WTC11 (cell line): ENCODE measurements at places on chromosomes 1 and 21. TPM values are rescaled to one million over a fixed set of nuclear protein-coding genes. Genes with fewer than 3 reads are reported as not detected.

Gene SELENBP1
- total RNA-seq: 17.9 to 23.9 TPM (median 20.2 TPM) in 3 replicates

Gene CYP4A22
- total RNA-seq: not detected in 3 replicates

Gene MATN1
- 0.16 to 0.25 TPM (median 0.24 TPM) in 3 replicates for total RNA-seq

Gene EDARADD
- 4.5 to 5.0 TPM (median 4.6 TPM) in 3 replicates for total RNA-seq

Gene LMOD1
- total RNA-seq: 1.5 to 1.9 TPM (median 1.6 TPM) in 3 replicates

Gene ADARB1
- 12.8 to 15.1 TPM (median 14.6 TPM) in 3 replicates for total RNA-seq

Gene FCN3
- total RNA-seq: 0.98 to 1.6 TPM (median 1.3 TPM) in 3 replicates

Gene AHCTF1
- total RNA-seq: 37.7 to 46.4 TPM (median 39.2 TPM) in 3 replicates

Gene RNASEL
- 0.64 to 0.87 TPM (median 0.77 TPM) in 3 replicates for total RNA-seq

Gene SIPA1L2
- 10.9 to 14.3 TPM (median 11.6 TPM) in 3 replicates for total RNA-seq

DNA sequence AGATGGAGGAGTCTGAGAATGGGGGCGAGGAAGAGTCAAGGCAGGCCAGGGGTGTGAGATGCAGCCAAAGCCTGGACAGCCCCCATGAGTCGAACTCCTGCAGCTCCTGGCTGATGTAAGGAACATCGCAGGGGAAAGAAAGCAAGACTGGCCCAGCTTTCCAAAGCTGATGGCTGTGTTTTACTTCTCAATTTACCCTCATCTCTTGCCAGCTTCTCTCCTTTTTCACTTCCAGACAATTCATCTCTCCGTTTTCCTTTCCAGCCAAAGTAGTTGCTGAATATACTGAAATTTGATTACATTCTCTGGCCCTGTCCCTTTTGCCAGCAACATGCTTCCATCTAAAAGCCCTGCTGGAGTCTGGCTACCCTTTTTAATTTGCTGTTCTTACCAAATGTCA lies 40.0 kb upstream of the UBE2U start:
- no peaks in the 10 kb centered on the region for H3K4me1 ChIP-seq
- no peaks in the 10 kb centered on the region for H3K27me3 ChIP-seq
- peak overlapping the region; percentile 1 for H3K27ac ChIP-seq
- H3K36me3 ChIP-seq: peaks cover 48% of the 10 kb centered on the region
- no peak for DNase-seq

GRCh38 chr1:53550201-53550741 lies 91.1 kb downstream of the DMRTB1 start:
- no peak overlapping the region for H3K4me3 ChIP-seq
- H3K36me3 ChIP-seq: no peaks in the 10 kb centered on the region
- peaks cover 14% of the 10 kb centered on the region for H3K4me1 ChIP-seq
- no peak overlapping the region for H3K27ac ChIP-seq

DNA sequence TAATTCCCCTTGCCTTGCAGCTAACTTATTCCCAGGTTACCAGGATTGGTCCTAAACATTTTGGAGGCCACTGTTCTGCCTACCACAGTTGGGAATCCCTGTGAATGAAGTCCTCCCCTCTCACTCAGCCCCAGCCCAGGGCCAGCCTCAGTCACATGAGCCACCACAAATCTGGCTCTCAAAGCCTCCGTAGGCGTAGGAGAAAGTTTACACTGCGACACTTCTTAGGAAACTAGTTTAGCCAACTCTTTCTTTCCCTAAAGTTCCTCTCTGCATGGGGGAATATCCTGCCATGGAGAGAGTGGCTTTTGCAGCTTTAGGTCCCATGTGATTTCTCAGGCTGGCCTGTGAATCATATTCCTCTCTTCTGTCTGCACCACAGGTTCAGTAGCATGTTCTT lies 45.7 kb upstream of the ETV3 start:
- no peak overlapping the region for H3K27ac ChIP-seq
- H3K4me1 ChIP-seq: peaks cover 17% of the 10 kb centered on the region

DNA sequence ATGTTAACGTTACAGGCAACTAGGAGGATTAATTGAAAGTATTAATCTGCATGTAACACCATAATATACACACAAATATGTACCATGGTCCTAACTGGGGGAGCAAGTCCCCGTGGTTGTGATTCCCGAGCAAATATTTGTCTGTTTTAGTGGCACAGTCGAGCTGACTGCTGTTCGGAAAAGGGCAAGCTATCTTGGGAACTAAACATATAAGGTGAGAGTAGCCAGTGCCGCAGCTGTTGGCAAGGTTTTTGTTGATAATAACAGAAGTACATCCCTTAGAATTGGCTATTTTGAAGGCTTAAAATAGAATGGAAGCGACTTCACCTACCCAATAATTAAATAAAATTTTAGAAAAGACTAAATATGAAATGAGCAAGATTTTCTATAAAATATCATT lies 45.5 kb downstream of the UCHL5 start:
- H3K4me1 ChIP-seq: no peaks in the 10 kb centered on the region
- no peak overlapping the region for H3K27ac ChIP-seq
- no peak for DNase-seq
- H3K27me3 ChIP-seq: no peaks in the 10 kb centered on the region
- no peaks in the 10 kb centered on the region for H3K36me3 ChIP-seq

DNA sequence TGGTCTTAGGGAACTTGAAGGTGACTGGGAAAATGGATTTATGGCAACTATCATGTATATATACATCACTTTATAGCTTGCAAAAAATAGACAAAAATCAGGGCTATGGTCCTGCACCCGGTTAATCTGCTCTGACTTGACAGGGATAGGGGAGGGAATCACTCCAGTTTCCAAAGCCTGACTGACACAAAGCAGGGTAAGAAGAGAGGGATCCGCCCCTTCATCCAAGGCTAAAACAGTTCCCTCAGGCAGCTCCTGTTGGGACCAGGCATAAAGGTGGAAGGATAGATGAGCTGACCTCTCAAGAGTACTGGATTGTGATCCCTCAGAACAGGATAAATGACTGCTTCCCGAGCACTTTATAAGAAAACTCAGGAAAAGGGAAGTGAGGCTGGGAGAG lies 1.4 kb downstream of the PBXIP1 start:
- DNase-seq: no peak
- H3K27ac ChIP-seq: no peak overlapping the region
- no peaks in the 10 kb centered on the region for H3K27me3 ChIP-seq
- H3K4me3 ChIP-seq: peak overlapping the region; percentile 97
- peaks cover 5% of the 10 kb centered on the region for H3K36me3 ChIP-seq

DNA sequence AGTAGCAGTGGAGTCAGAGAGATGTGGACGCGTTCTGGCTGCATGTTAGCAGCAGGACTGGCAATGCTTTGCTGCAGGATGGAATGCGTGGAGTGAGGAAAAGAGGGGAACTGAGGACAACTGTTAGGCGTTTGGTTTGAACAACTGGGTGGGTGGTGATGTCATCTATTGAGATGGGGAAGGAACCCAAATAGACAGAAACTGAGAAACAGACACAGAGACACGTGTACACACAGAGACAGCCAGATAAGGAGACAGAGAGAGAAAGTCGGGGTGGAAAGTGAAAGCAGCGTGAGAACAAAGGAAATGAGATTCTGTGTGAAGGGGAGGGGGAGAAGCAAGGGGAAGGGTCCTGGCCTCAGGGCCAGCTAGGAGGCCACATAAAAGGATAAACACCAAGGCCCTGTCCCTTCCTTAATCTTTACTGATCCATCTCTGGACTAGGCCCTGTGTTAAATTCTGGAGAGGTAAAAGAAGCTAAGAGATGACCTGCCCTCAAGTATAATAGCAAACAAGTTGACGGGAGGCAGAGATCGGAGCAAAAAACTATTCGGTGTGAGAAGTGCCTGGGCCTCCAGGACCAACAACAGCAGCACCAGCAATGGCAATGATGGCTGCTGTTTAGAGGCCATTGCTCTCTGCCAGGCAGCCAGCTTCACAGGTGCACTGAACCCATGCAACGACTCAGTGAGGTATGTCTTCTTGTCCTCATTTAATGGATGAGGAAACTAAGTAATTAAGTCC lies 31.6 kb downstream of the VWA5B1 start:
- no peak overlapping the region for H3K4me3 ChIP-seq
- H3K27ac ChIP-seq: no peak overlapping the region
- H3K4me1 ChIP-seq: peaks cover 15% of the 10 kb centered on the region

DNA sequence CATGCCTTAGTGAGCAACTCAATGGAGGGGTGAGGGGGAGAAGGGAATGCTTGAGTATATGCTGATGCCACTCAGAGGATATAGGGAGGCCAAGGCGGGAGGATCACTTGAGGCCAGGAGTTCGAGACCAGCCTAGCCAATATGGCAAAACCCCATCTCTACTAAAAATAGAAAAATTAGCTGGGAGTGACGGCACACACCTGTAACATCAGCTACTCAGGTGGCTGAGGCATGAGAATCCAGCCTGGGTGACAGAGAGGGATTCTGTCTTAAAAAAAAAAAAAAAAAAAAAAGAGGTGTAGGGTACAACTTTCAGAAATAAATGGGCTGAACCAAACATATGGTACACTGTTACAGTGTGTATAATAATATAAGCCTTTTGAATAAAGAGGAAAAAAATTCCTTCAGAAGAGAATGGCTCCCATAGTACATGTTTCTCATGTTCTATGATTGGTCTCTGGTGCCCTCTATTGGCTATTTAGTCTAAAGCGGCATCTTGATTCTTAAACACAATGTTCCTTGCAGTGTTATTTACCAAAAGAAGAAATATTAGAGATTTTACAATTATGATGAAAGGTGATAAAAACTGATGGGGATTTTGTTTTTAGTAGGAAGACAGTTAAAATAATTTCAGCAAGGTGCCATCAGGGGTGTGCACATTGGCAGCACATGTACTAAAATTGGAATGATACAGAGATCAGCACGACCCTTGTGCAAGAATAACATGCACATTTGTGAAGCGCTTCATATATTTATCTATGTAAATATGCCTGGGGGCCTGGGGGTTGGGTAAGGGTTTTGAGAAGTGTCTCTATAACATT lies 109.8 kb downstream of the PATJ start:
- no peak overlapping the region for H3K4me3 ChIP-seq
- no peak for DNase-seq
- peaks cover 29% of the 10 kb centered on the region for H3K4me1 ChIP-seq

- no peaks in the 10 kb centered on the region for H3K36me3 ChIP-seq
- no peak overlapping the region for H3K27ac ChIP-seq
- peaks cover 62% of the 10 kb centered on the region for H3K4me1 ChIP-seq
- no peaks in the 10 kb centered on the region for H3K27me3 ChIP-seq
Measured at GRCh38 chr1:30808067-30808662, 50.6 kb upstream of the LAPTM5 start.

DNA sequence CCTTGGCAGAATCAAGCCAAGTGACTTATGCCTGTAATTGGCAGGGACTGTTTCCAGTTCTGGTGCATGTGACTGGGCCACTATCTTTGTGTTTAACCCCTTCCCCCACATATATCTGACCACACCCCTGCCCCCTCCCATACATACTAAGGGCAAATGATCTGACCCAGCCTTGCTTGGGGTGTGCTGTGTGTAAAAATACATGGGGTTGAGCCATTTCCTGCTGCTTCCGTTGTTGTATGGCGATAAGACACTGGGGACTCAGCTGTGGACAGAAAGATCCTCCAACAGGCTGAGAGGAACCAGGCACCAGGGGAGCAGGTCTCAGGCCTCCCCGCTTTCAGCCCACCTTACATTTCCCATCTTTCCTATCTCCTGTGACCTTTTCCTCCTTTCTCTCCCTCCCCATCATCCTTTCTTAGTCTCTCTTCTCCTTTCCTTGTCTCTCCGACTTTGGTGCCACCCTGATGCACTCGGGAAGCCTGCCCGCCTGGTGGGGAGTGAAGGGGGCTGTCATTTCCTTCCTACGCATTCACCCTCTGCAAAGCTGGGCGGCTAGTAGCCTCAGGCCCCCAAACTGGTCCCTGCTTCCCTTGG lies 39.7 kb downstream of the TMCC2 start:
- peak overlapping the region; percentile 54; the same call in 1 of the 2 replicates for H3K27ac ChIP-seq
- no peak overlapping the region for H3K4me3 ChIP-seq
- no peak for DNase-seq
- peaks cover 19% of the 10 kb centered on the region for H3K4me1 ChIP-seq
- peaks cover 5% of the 10 kb centered on the region for H3K36me3 ChIP-seq

- DNase-seq: no peak
- H3K4me3 ChIP-seq: no peak overlapping the region
Measured at GRCh38 chr1:44412601-44413000, 7.5 kb downstream of the RNF220 start.

- no peak overlapping the region for H3K4me3 ChIP-seq
- no peaks in the 10 kb centered on the region for H3K36me3 ChIP-seq
- DNase-seq: no peak
- no peaks in the 10 kb centered on the region for H3K4me1 ChIP-seq
- no peak overlapping the region for H3K27ac ChIP-seq
Measured at GRCh38 chr1:185440877-185441276, 123.8 kb upstream of the IVNS1ABP start.

DNA sequence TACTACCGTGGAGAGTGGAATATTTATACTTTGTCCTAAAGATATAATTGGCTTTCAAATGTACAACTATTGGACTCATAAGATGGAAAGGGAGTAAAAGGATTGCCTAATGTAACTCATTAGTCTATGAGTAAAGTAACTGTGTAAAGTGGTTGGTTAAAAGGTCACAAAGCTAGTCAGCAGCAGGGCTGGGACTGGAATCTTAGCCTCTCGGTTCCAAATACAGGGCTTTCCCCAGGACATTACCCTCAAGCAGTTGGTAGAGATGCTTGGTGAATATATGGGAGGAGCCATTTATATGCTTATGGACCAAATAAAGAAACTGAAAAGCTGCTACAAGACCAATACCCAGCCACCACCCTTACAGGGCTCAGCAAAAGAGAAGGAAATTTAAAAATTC lies 283.7 kb downstream of the HLX start:
- no peak overlapping the region for H3K27ac ChIP-seq
- no peak for DNase-seq
- no peaks in the 10 kb centered on the region for H3K36me3 ChIP-seq
- no peak overlapping the region for H3K4me3 ChIP-seq

DNA sequence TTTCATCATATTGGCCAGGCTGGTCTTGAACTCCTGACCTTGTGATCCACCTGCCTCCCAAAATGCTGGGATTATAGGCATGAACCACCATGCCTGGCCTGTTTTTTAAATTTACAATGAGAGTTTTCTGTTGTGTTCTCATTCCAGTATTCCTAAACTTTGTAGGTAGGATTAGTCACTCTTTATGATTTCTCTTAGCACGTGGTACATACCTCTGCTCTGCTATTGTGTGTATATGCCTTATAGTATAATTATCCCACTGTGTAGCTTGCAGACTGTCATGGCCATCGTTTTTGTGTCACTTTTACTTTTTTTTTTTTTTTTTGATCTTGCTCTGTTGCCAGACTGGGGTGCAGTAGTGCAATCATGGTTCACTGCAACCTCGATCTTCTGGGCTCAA lies 14.5 kb downstream of the PATJ start:
- peak overlapping the region; percentile 29; the same call in 1 of the 2 replicates for H3K27ac ChIP-seq
- H3K36me3 ChIP-seq: peaks cover 3% of the 10 kb centered on the region; the same call in 1 of the 2 replicates
- H3K4me3 ChIP-seq: no peak overlapping the region
- H3K27me3 ChIP-seq: no peaks in the 10 kb centered on the region
- H3K4me1 ChIP-seq: peaks cover 37% of the 10 kb centered on the region

- H3K27ac ChIP-seq: no peak overlapping the region
- no peak for DNase-seq
- no peaks in the 10 kb centered on the region for H3K27me3 ChIP-seq
- H3K4me1 ChIP-seq: peaks cover 5% of the 10 kb centered on the region
Measured at GRCh38 chr1:41811051-41811795, 107.5 kb downstream of the HIVEP3 start.
